ENCODE measurements at places on chromosomes 16 and 17.

- peak; percentile 14 for DNase-seq
Measured at GRCh38 chr17:35404360-35404759, 27.9 kb downstream of the SLFN12 start.

DNA sequence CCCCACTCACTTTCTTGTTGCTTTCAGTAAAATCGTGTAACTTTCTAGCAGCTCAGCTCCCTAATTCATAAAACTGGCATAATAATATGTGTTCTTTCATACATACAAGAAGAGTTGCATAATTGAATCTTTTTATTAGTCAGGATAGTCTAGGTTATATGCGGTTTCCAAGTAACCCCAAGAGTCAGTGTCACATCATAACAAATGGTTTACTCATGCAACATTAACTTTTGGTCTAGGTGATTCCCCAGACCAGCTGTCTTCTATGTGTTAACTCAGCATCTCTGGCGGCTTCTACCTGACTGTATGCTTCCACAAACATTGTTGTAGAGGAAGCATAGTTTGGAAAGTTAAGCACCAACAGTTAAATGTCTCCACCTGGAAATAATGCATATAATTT lies 1000.4 kb downstream of the CDH11 start:
- peak; percentile 80 for DNase-seq

- peak; percentile 82 for DNase-seq
Measured at GRCh38 chr16:90022209-90023077, 3.2 kb upstream of the DBNDD1 start.

- no peak for DNase-seq
Measured at GRCh38 chr17:9541718-9542117, 33.9 kb downstream of the STX8 start.

DNA sequence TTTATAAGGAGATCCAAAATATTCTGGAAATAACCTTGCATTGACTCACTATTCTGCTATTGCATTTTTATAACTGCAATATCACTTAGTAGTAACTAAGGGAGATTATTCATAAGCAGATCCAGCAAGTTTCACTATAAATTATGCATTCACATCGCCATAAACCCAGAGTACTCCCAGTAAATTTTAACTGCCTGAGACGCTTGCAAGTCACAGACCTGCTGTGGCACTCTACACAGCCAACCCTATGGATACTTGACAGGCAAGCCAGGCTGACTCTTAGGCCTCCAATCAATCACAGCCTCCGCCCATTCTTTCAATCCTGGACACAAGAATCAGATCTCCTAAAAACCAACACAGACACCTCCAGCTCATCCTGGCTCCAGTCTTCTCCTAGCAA lies 28.2 kb downstream of the USP31 start:
- peak; percentile 25 for DNase-seq

DNA sequence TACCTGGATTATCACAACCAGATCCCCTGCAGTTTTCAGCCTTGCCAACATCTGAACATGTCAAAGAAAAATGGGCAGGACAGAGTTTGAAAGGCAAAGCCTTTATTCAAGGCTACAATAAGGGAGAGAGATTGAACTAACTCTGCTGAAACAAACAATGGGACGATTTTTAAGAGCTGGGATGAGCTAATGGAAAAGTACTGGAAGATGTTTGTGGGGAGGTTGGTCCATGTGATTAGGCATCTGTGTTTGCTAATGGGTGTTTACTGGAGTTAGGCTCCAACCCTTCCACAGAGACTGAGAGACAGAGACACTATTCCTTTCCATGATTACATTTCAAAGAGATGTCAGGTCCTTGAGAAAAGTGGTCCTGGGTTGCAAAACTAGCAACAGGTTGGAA lies 35.0 kb upstream of the HSBP1 start:
- DNase-seq = no peak

DNA sequence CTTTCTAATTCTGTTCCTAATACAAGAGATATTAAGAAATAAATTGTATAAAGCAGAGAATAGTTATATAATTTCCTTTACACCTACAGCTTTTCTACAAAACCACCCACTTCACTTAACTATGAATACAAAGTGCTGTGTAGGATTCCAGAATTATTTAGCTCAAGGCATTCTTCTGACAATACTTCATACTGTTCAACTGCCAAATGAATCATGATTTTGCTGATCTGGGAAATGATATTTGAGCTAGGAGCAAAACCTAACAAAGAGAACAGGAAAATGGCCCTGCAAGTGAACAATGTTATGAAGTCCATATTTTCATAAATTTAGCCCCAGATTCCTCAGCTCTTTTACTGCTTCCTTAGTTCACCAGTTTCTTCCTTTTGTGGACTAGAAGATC lies 12.9 kb downstream of the BBS2 start:
- peak; percentile 56 for DNase-seq

All from fibroblast of mammary gland (primary cell).